ENCODE measurements at places on chromosomes 7 and 10. TPM values are rescaled to one million over a fixed set of nuclear protein-coding genes. Genes with fewer than 3 reads are reported as not detected.

DNA sequence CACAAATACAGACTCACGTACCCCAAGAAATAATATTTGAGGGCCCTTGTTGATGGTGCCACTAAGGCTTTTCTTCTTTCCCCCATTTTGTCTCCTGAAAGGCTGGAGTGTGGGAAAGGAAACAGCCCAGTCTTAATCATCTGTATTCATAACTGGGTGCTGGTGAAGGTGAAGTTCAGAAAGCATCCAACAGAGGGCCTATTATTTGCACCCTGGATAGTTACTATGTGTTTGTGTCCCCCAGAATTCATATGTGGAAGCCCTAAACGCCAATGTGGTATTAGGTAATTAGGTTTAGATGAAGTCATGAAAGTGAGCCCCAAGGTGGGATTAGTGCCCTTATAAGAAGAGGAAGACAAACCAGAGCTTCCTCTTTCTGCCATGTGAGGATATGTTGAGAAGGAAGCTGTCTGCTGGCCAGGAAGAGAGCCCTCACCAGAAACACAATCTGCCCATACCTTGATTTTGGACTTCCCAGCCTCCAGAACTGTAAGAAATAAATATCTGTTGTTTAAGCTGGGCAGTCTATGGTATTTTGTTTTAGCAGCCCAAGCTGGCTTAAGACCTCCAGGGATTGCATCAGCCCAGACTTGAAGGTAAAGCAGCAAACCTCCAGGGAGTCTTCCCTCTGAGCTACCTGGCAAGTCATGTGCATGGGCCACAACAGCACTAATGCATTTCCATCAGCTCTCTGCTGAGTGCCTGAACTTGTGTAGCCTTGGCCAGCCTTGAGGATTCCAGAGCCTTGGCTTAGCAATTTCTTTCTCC, 90.0 kb upstream of the ADRB1 start:
- no peaks in the 10 kb centered on the region for H3K4me1 ChIP-seq
- no peaks in the 10 kb centered on the region for H3K27me3 ChIP-seq
- no peak for DNase-seq
- no peak overlapping the region for H3K4me3 ChIP-seq

- no peak overlapping the region for H3K4me3 ChIP-seq
- no peaks in the 10 kb centered on the region for H3K36me3 ChIP-seq
- H3K27me3 ChIP-seq = no peaks in the 10 kb centered on the region
- no peaks in the 10 kb centered on the region for H3K4me1 ChIP-seq
Measured at GRCh38 chr7:79185605-79186004, 267.9 kb downstream of the MAGI2 start.

- H3K4me3 ChIP-seq = no peak overlapping the region
- no peak for DNase-seq
- peaks cover 22% of the 10 kb centered on the region for H3K4me1 ChIP-seq
- H3K27me3 ChIP-seq = no peaks in the 10 kb centered on the region
- no peak overlapping the region for H3K27ac ChIP-seq
- peaks cover 22% of the 10 kb centered on the region for H3K36me3 ChIP-seq
Measured at GRCh38 chr7:55966851-55967250, 2.5 kb downstream of the NIPSNAP2 start.

The CNPY1 gene
- total RNA-seq = not detected

Data from spleen (tissue), 13 donors.